ENCODE measurements at places on chromosomes 4 and X.

- no peak for DNase-seq
Observed at GRCh38 chrX:14591976-14592375, 62.6 kb downstream of the GLRA2 start.

DNA sequence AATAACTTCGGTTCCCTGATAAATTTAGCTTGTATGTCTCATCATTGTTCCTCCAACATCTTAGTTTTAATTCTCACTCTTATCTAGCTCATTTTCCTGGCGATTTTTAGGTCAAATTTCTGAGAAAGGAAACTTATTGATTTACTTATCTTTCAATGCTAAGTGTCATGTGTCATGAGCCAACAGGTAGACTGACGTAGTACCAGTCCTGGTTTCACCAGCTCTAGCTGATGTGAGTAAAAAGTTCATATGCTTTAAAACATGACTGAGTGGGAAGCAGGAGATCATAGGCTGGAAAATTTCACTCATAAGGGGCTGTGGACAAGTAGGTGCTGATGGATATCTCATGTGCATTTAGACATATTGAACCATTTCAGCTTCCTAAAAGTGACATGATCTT, 441.7 kb upstream of the NR3C2 start:
- DNase-seq, result no peak

- no peak for DNase-seq
Observed at GRCh38 chrX:8049827-8050226, 121.2 kb downstream of the VCX2 start.

GRCh38 chr4:101993002-101993841, 202.7 kb downstream of the BANK1 start:
- DNase-seq, result no peak

- DNase-seq, result no peak
Observed at GRCh38 chr4:150150629-150151062, 72.4 kb downstream of the DCLK2 start.

DNA sequence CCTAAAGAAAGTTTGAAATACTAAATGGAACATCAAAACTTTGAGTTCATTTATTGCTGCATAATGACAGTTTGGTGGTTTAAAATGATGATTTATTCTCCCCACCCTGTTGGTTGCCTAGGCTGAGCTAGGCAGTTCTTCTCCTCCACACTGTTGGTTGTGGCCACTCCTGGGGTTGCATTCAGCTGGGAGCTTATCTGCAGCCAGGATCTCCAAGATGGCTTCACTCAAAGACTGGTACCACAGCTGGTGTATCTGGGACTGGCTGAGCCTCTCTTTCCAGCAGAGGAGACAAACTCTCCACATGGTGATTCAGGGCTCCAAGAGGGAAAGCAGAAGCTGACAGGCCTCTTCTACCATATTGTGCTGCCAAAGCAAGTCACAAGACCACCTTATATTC, 33.1 kb downstream of the MSL3 start:
- no peak for DNase-seq

- DNase-seq, result no peak
Observed at GRCh38 chr4:6335040-6335590, 65.5 kb downstream of the WFS1 start.

DNA sequence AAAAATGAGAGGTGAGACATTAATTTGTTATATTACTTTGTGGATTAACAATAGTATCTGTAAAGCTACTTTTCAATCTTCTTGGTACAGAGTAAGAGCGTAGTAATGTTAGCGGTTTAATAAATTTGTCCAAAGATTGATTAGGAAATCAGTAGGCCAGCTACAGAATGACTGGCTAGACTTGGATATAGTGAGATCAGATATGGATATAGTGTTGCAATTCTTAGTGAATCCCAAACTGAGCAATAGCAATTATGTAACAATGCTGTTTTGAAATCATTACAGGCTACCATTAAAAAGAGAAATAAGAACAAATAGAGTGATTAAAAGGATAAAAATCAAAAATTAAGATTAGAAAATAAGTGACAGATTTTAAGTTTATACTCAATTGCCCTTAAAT, 847 bp upstream of the UGT2A2 start:
- DNase-seq, result no peak

GRCh38 chr4:24764345-24764744, 31.0 kb upstream of the SOD3 start:
- no peak for DNase-seq
